AG08396 (cell line): ENCODE measurements at places on chromosomes 7 and 10.

- DNase-seq, result no peak
Measured at GRCh38 chr7:129468547-129468946, 33.8 kb upstream of the SMKR1 start.

GRCh38 chr7:137903382-137904169 lies 56.8 kb upstream of the DGKI start:
- DNase-seq, result peak; percentile 64

- DNase-seq, result peak; percentile 29
Measured at GRCh38 chr10:58152673-58153263, 114.9 kb downstream of the IPMK start.

DNA sequence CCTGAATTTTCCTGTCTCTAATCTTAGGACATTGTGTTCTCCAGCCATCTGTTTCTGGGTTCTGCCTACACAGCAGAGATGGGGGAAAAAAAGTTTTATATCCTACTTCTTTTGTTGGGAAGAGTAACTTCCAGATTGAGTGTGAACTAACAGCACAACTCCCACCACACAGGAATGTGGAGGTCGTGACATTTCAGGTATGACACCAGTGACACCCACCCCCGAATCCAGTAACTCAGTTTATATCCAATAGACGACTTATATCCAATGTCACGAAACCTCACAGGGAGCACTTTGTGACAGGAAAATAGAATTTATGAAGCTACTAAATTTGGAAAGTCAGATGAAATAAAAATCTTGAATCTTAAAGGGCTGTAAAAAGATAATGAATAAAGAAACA lies 211.9 kb upstream of the GRM3 start:
- DNase-seq, result no peak

DNA sequence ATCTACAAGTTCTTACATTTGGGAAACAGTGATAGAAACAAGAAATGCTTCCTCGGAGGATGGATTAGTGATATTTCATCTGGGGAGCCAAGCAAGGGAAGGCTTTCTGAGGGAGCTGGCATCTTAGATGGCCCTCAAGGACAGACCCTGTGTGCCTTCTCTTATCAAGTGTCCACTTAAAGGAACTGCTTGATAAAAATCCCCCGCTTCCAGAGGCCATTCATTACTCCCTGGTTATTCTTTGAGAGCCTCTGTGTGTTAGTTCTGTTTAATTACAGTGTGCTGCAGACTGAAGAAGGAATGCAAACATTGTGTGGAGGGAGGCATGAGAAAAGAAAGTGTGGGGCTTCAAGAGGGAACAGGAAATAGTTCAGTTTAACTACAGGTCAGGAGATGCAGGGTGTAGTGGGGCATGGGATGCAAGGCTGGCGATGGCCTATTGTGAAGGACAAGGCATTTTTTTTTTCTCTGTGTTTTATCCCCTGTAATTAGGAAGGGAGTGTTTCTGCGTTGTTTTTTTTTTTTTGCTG lies 145.4 kb downstream of the SNX10 start:
- DNase-seq, result no peak

- no peak for DNase-seq
Measured at GRCh38 chr10:7855205-7855604, 36.9 kb downstream of the TAF3 start.

- no peak for DNase-seq
Measured at GRCh38 chr7:128391805-128392204, 18.0 kb downstream of the IMPDH1 start.

- no peak for DNase-seq
Measured at GRCh38 chr7:130147710-130148325, 57.4 kb downstream of the TMEM209 start.

GRCh38 chr7:157407512-157408257 lies 70.9 kb downstream of the DNAJB6 start:
- no peak for DNase-seq

- DNase-seq, result no peak
Measured at GRCh38 chr7:146054909-146055308, 61.7 kb upstream of the CNTNAP2 start.

GRCh38 chr7:92053312-92053711 lies 81.0 kb downstream of the CYP51A1 start:
- DNase-seq, result no peak

- DNase-seq, result no peak
Measured at GRCh38 chr7:151018421-151019129, 5.7 kb downstream of the ATG9B start.

GRCh38 chr10:47404446-47404845 lies 20.4 kb upstream of the ZNF488 start:
- DNase-seq, result no peak

DNA sequence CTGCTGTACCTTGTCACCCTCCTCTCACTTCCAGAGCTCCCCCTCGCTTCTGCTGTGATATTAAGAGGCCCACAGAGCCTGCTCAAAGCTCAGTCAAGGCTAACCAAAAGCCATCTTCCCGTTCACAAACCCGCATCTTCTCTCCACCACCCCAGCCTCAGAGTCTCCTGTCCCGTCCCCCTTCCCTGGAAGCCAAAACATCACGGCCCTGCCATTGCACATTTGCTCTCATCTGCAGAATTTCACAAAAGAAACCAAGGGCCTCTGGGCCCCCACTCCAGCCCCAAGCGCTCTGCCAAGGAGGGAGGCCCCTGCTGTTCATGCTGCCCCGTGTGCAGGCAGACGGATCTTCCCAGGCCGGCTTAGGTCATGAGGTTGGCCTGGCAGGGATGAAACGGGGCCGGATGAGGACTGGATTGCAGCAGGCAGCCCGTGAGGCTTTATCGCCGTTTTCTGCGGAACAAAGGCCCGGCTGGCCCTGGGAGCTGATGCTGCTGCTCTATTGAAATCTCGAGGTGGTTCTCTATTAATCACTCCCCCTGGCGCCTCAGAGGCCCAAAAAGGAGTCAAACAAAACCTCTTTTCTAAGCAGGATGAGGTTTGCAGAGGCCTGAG lies 31.6 kb upstream of the FOXK1 start:
- DNase-seq, result no peak

DNA sequence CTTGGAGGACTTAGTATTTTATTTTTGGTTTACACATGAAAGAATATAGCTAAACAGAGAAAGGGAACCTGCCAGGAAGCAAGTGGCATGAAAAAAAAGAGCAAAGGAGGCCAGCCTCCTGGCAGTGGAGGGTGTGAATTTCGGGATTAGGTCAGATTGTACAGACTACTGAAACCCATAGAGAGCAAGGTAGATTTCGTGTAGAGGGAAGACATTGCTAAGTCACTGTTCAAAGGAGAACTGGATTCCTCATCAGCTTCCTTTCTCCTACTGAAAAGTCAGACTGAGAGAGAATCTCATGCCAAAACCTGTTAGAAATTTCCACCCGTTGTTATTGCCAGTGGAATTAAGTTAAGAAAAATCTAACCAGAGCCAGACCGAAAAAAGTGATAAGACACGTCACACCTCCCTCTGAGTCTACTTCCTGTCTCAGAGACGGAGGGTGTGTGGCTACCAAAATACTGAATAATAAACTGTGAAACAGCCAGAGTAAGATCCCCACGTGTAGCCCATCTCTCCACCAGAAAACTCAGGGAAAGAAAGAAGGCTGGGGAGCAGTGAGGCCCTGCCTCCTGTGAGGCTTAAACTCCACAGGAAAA lies 118.8 kb downstream of the SKIDA1 start:
- DNase-seq, result peak; percentile 23

DNA sequence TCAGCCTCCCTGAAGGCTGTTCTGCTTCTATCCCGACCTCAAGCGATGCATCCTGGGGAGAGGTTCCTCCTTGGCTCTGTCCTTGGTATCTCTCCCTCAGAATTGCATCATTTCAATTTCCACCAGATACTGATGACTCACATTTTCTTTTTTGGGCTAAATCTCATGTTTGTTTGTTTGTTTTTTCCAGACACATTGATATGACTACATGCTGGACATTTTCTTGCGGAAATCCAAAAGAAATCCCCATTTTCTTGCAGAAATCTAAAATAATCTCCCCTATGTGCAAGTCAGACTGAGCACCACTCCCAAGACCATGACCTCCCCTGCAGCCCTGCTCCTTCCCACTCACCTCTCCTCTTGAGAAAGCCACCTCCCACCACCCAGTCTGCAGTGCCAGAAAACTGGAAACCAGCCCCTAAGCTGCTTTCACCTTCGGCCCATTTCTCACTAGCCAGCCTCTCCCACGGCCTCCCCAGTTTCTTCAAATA lies 260.2 kb upstream of the PRKCQ start:
- DNase-seq, result no peak

- no peak for DNase-seq
Measured at GRCh38 chr7:117086788-117087187, 133.5 kb downstream of the ST7 start.

GRCh38 chr10:12048547-12048946 lies 5.9 kb upstream of the UPF2 start:
- no peak for DNase-seq

- DNase-seq, result no peak
Measured at GRCh38 chr10:124650820-124651401, 93.3 kb downstream of the FAM53B start.

GRCh38 chr10:5737352-5737751 lies 52.7 kb downstream of the TASOR2 start:
- DNase-seq, result no peak

GRCh38 chr10:97686301-97686961 lies 610 bp downstream of the AVPI1 start:
- DNase-seq, result no peak

DNA sequence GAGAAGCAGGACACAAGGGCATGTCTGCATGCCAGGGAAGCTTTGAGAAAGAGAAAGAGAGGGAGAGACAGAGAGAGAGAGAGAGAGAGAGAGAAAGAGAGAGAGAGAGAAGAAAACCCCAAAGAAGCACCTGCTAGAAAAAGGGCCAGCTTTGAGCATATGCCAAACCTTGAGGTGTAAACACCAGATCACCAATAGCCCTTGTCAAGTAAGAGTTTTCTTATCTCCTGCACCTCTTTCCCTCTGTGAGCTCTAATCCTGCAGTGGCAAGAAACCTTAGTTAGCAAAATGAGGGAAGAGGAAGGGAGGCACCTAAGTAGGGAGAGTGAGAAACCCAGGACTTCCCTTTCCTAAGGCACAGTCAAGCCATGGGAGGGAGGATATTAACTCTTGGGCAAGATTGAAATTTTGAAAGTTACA lies 11.3 kb upstream of the TRDMT1 start:
- no peak for DNase-seq

- DNase-seq, result no peak
Measured at GRCh38 chr10:132967540-132967939, 25.2 kb upstream of the CFAP46 start.

GRCh38 chr7:40899636-40900507 lies 765.1 kb downstream of the SUGCT start:
- no peak for DNase-seq
